Activated CD4-positive, alpha-beta T cell treated with anti-CD3 and anti-CD28 coated beads for 36 hours (primary cell): ENCODE measurements at places on chromosomes 6 and 20.

- DNase-seq = no peak
Observed at GRCh38 chr20:53576195-53576580, 17.5 kb downstream of the ZNF217 start.

DNA sequence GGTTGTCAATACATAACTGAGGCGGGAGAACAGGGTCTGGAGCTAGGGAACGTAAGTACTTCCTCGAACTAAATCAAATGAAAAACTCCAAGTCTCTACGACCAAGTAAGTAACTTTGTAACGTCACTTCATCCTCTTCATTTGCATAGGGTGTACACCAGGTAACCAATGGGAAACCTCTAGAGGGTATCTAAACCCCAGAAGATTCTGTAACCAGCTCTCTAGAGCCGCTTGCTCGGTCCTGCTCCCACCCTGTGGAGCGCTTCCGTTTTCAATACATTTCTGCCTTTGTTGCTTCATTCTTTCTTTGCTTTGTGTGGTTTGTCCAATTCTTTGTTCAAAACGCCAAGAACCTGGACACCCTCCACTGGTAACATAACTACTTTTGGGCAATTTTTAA, 133.5 kb upstream of the TMEM170B start:
- DNase-seq = no peak

GRCh38 chr6:163176097-163176496, 238.4 kb upstream of the QKI start:
- DNase-seq = no peak

- no peak for DNase-seq
Observed at GRCh38 chr6:5565971-5566370, 304.7 kb downstream of the FARS2 start.

GRCh38 chr6:148967011-148967520, 220.2 kb downstream of the UST start:
- DNase-seq = no peak

- no peak for DNase-seq
Observed at GRCh38 chr6:88921734-88922133, 41.7 kb downstream of the RNGTT start.

DNA sequence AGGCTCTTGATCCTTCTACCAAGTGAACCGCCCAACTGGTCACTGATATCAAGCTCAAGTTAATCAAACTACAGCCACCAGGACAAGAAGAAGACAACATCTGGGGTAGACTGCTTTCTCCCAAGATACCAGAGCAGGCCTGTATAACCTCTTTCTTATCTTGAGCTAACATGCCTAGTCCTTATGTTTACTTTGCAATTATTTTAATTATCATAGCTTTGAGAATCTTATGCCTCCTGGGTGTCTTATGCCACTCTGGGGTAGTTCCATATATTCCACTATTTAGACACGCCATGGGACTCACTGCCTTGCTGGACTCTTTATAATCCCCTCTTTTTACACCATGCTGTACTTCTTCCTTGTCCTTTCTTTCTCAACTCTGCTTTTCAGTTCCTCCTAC, 41.5 kb upstream of the ECI2 start:
- no peak for DNase-seq

DNA sequence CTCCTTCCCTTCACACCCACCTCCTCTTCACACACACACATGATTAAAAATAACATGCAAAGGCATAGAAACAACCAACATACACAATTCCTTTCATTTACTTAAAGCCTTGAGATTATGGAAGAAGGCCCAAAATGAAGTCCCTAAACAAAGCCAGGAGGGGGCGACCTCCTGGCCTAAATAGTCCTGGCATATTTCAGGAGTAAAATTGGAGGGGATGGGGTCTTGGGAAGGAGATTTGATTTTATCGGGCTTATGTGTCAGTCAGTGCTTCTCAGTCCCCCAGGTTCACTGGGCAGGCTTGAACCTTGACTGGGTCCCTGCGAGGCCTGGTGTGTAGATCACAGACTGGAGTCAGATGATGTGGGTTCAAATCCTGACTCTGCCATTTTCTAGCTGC, 266.4 kb downstream of the SAMD5 start:
- no peak for DNase-seq
